Activated gamma-delta T cell (primary cell): ENCODE measurements at places on chromosomes 11 and 22.

GRCh38 chr11:73218106-73218829 is at the start of gene P2RY2:
Gene P2RY2 (plus strand): TSS chr11:73218281. CDS start chr11:73234160, 15,879 bp downstream.
- DNase-seq: no peak

GRCh38 chr22:39349506-39349966 is 255 bp upstream of the SYNGR1 start:
- DNase-seq: no peak

- DNase-seq: no peak
These were observed 10.6 kb downstream of the SHANK2 start for GRCh38 chr11:71241721-71242259.

- DNase-seq: no peak
These were observed 21.1 kb downstream of the MS4A6E start for GRCh38 chr11:60348116-60348515.

GRCh38 chr11:131041331-131042040 is 125.2 kb upstream of the SNX19 start:
- no peak for DNase-seq

- DNase-seq: no peak
These were observed 93.2 kb downstream of the NAV2 start for GRCh38 chr11:19805827-19806226.
